ENCODE measurements at places on chromosomes 5 and 9.

- no peak for DNase-seq
Measured at GRCh38 chr9:18437315-18438201, 36.4 kb upstream of the ADAMTSL1 start.

DNA sequence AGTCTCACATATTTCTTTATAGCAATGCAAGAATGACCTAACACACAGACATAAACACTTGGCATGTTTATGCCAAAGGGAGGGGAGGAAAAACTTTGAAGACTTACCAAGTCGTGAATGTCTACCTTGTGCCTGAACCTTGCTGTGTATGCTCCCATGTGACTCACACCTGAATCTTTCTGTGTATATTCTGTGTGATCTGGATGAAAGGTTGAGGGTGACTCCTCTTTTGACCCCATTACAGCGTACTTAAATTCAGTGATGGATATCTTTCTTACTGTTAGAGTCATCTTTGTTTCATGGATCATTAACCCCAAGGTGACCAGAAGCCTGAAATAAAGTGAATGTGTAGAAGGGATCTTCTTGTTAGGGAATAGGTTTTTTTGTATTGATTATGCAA lies 52.9 kb upstream of the PTGER4 start:
- no peak for DNase-seq

DNA sequence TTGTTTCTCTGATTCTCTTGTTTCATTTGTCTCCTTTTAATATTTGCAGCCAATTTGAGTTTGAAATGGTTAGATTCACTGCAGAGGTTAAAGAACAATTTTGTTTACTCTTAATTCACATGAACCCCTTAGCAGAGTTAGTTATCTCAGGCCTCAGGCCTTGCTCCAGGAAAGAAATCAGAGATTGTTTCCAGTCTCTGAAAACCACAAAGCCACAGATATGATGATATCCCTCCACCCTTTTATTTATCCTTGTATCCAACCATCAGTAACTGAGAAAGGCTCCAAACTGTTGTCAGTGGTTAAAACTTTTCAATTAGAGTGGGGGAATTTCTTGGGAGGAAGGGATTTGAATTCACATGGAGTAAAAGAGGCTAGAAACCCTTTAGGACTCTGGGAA lies 406.0 kb upstream of the DMAC1 start:
- no peak for DNase-seq

DNA sequence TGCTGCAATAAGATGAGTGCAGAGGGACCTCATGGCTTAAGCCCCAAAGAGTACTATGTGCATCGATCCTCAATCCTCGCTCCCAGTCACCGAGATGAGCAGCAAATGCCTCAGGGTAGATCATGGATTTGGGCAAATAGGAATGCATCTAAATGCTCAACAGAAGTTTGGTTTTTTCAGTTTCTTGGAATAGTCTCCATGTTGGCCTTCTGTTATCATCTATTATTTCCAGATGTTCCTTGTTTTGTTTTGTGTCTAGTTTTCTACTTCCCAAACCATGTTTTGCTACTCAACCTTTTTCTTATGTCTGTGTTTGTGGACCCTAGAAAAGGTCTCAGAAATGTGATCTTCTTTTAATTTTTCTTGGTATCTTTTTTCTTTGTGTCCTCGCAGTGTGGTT lies 43.5 kb upstream of the RASGRF2 start:
- DNase-seq: no peak

DNA sequence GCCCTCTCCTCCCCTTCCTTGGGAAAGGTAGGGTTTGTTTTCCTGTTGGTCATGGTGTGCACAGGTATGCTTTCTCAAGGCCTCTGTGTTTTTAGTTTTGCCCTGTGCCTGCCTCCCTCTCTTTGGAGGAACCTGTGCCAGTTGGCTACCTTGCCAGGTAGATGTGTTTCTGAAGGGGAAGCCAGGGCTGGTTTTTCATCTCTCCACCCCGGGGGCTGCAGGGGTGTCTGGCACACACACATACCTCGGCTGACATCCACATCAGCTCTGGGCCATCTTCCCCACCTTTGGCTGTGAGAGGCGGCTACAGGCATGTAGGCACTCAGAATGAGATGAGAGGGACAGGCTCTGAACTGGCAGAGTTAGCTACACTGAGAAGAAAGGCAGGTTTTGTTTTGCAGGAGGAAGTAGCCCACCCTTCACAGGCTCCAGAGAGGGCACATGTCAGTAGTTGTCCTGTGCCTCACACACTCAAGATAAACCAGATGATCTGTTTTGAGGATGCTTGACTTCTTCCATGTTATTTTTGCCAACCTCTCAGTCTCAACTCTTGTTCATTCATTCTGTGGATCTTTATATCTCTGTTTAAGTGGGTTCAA lies 9.7 kb downstream of the RGMB start:
- no peak for DNase-seq

GRCh38 chr5:153365547-153365946 lies 124.9 kb upstream of the GRIA1 start:
- DNase-seq: no peak

DNA sequence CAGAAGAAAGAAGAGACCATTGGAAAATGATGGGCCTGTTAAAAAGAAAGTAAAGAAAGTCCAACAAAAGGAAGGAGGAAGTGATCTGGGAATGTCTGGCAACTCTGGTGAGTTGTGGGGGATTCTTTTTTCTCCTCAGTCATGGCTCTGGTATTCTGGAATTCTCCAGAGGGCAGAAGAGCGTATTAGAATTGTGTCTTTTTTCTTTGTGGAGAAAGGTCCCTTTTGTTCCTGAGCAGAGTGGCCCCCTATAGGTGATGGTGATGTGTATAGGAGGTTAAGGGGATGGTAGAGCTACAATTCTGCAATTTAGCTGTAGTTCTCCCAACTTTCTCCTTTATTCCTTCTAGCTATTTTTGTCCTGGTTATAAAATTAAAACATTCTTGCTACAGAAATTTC lies 1.6 kb upstream of the DHFR start:
- no peak for DNase-seq

GRCh38 chr5:39542511-39543285 lies 117.9 kb upstream of the DAB2 start:
- DNase-seq: no peak

DNA sequence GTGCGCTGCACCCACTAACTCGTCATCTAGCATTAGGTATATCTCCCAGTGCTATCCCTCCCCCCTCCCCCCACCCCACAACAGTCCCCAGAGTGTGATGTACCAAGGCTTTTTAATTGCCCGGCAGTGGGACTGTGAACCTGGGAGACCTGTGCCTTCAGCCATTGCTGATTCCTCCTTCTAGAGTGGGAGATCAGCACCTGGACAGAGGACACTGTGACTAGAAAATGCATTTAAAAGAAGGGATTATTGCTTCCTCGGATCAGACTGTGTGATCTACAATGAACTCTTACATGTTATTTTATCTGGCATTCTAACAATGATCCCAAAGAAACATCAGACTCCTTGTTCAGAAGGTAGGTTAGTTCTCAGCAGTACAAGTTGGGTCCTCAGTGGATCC lies 25.9 kb downstream of the CTSL start:
- no peak for DNase-seq

- no peak for DNase-seq
Measured at GRCh38 chr5:50583621-50584020, 82.8 kb upstream of the PARP8 start.

- DNase-seq: no peak
Measured at GRCh38 chr9:127407492-127407843, 10.5 kb downstream of the SLC2A8 start.

- DNase-seq: no peak
Measured at GRCh38 chr9:12554636-12555035, 138.5 kb upstream of the TYRP1 start.

DNA sequence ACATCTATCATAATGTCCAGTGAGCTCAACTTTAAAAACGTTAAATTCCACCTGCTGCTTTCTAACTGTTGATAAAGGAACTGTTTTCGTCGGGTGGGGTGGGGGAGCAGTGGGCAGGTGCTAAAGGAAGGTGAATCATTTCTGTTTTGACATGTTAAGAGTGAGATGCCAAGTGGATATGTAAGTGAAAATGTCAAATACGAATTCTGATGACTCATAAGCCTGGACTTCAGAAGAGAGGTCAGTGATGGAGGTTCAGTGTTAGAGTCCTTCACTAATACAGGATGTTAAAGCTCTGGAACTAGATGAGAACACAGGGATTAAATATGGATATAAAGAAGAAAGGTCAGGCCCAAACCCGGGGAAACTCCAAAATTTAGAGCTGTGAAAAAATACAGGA lies 617.9 kb upstream of the CTNND2 start:
- no peak for DNase-seq

DNA sequence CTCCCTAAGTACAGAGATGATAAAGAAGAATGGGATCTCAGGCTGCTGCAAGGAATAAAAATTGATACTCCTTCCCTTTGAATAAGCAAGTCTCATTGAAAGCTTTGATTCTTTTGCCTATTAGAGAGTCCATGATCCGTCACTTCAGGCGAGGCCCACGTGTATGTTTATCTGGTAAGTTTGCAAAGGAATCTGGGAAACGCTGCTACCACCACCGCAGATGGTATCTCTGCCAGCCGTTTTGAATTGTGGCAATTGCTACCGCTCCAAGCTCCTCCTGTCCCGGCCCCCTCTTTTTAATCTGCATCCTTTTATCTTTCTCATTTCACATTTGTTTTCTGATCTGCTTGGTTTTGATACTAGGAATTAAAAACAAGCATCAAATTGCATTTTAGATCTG lies 42.9 kb upstream of the GRIA1 start:
- no peak for DNase-seq

GRCh38 chr5:105754056-105754455 lies 1916.7 kb downstream of the EFNA5 start:
- DNase-seq: no peak

DNA sequence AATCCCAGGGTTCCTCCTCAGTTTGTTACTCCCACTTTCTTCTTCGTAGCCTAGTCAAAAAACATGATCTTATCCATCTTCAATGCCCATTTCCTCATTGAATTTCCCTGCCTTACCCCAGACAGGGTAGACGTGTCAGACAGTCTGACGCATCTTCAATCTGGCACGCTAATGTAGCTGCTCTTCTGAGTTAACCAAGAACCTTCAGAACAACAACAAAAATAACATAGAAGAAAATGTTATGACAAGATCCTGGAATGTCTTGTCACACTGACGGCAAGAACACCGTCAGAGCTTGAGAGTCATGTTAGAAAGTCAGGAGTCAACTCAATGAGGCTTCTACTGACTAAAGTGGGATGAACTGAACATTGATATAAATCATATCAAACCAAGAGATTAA lies 122.7 kb upstream of the SPDL1 start:
- no peak for DNase-seq

DNA sequence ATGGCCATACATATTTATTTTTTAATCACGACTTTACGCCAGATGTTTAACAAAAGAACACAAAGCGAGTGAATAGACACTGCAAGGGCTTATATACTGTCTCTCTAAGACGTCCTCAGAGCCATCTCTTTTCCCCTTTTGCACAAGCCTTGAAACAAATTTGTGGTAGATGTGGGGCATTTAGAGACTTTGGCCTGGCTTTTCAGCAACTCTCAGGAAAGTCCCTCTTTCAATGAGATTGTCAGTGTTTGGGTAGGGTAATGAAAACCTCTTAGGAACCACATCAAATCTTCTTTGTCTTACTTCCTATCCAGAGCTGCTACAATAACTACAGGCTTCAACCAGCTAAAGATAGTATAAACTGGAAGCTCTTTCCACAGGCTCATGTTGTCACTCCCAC lies 380.0 kb downstream of the ANXA1 start:
- no peak for DNase-seq

GRCh38 chr9:107875571-107875980 lies 386.0 kb upstream of the KLF4 start:
- DNase-seq: no peak

- DNase-seq: no peak
Measured at GRCh38 chr5:38715696-38716095, 130.1 kb upstream of the OSMR start.

DNA sequence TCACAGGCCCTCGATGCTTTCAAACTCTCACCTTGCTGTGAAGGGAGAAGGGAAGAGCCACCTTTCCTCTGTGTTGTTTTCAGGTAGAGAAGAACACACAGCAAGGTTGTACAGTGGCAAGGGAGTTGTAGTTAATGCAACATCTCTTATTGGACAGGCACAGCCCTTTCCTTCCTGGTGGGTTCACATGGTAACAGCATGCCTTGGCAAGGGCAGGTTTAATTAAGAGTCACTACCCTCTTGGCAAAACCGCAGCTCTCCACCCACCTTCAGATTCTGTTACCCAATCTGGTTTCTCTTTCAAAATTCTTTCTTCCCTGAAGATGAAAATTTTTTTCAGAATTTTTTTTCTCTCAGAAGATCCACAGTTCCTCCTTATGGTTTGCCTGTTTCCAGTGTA lies 253.1 kb downstream of the TLR4 start:
- DNase-seq: no peak

DNA sequence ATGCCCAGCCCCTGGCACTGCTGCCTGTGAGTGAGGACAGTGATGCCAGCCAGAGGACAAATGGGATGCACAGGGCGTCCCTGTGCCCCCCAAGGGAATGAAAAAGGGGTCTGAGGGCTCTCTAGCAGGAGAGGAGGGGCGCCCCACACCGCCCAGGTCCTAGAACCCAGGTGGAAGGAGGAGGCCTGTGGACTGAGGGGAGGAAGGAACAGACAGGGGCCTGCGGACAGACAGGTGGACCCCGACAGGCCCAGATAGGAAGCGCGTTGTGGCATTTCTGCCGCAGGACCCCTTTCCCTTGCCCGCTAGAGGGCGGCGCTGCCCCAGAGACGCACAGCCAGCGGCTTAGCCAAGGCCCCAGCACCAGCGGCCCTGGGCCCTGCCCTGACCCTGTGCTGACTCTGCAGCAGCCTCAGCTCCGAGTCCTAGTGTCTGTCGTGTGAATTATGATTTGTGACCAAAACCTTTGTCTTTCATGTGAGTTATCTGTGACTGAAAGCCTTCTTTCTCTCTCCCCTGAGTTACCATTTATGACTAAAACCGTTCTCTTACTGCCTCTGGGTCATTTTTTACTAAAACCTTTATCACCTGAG lies 30.7 kb downstream of the TRIP13 start:
- DNase-seq: peak; percentile 64

DNA sequence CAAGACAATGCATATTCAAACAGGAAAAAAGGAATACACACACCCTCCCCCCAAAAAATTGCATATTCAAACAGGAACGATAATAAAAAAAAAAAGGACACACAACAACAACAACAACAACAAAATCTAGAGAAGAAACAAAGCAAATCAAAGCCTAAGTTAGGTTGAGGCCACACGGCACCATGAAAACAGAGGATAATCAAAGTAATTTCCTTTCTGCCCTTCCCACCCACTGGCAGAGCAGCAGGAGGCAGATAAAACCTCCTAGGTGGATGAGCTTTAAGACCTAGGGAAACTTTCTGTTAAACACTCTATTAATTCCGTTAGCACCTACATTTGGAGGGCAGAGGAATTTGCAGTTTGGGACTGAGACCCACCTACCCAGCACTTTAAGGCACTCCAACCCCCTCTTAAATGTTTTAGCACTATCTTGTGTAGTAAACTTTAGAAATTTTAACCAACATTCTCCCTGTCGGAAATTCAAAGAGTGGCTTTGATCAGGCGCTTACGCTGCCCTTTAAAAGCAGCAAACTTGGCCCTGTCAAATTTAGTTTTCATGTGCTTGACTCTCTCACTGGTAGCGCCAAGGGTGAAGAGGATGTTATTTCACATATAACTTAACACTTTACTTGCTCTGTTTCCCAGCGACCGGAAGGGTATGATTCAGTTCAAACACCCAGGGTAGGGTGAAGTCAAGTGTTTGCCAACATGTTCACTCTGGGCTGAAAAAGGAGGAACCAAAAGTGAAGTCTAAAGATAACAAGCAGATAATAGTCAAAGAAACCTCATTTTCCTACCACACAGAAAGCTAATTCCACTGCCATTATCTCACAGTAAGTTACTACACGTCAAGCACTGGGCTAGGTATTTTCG lies 9.2 kb downstream of the ENC1 start:
- peak; percentile 53 for DNase-seq
